ENCODE measurements at places on chromosomes 3 and 15. TPM values are rescaled to one million over a fixed set of nuclear protein-coding genes. Genes with fewer than 3 reads are reported as not detected.

- no peak for DNase-seq
Measured at GRCh38 chr15:74464216-74464615, 3.3 kb upstream of the UBL7 start.

- no peak for DNase-seq
Measured at GRCh38 chr3:178048768-178049167, 487.5 kb upstream of the KCNMB2 start.

DNA sequence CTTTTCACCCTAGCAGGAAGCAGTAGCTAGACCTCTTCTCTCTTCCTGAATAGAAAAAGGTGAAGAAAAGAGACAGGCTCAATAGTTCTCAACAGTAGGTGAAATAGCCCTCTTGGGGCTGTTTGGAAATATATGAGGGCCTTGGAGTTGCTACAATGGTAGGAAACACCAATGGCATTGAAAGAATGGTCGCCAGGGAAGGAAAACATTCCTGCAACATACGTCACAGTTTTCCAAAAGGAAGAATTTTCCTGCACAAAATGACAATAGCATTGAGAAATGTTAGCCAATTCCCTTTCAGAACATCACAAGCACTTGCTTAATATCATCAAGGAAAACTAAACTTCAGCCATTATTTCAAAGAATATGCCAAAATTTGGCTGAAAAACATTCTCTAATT lies 484.5 kb downstream of the IGSF11 start:
- DNase-seq, result no peak

- no peak for DNase-seq
Measured at GRCh38 chr15:91632981-91633380, 220.5 kb upstream of the SLCO3A1 start.

ARID3B gene
- polyA plus RNA-seq, result 5.6 TPM

DNA sequence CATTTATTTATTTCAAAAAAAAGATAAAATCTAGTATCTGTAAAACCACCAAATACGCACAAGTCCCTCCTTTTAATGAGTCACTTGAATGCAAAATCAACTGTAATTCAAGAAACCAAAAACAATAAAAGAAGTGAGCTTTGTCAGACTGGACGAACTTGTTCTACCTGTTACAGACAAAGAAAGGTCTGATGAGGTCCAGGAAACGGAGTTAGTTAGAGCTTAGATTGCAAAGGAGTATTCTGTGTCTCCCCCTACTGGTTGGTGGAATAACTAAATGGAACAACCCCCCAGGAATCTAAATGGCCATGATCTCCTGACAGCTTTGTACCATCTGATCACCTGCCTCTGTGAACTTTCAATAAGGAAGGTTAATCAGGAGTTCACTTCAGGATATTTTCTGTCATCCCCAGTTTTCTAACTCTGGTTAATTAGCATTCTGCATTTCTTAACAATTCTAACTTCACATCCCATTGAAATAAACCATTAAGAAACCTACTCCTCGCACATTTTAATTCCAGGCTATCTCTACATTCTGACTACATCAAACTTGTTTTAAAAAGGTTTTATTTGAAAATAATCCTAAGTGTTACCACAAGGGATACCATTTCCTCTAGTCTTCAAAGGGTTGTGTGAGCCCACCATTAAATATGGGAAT lies 333.0 kb upstream of the SATB1 start:
- DNase-seq, result peak; percentile 89

DNA sequence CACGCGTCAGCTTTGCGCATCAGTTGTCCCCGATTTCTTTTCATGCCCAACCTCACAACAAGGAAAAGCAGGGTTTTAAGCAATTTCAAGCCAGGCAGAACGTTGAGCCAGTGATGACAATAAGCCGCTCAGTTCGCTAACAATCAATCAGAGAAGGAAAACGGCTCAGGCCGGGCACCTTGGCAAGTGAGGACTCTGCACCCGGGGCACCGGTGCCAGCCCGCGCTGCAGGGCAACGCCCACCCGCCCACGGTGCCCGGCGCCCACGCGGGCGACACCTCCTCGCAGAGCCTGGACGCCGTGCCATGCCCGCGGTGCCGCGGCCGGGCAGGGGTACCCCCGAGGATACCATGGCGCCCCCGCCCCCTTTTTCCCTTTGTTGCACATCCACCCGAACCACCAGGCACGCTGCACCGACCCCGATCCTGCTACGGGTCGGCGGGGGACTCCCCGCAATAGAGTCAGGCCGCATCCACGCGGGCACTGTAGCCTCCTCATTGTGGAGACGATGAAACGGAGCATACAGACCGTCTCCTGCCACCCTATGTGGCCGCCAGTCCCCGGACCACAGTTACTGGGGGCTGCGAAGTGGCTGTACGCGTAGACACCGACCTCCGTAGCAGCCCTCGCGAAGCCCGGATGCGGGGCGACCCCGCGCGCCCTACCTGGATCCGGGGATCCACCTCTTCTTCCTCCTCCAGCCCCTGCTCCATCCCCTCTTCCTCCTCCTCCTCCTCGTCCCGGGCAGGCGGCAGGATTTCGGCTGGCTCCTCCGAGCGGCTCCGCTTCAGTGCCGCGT lies 581 bp downstream of the SH3BP5 start:
- DNase-seq, result no peak

GOLGA6L10 gene
- polyA plus RNA-seq, result 5.1 TPM

DNA sequence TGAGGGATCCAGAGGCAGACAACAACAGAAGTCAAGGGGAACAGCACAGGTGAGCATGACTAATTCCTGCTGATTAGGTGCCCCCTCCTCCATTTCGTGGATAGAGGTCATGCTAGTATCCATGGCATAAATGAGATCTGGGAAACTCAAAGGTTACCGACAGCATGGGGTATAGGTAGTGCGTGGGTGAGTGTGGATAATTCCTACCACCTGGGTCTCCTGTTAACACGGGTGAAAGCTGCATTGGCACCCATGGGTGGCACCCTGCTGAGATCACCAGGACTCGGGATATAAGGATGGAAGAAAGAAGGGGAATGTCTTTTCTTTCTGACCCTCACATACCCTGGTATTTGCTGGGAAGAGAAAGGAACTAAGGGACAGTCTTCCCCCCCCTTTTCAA lies 14.4 kb upstream of the CHST2 start:
- DNase-seq, result no peak

DNA sequence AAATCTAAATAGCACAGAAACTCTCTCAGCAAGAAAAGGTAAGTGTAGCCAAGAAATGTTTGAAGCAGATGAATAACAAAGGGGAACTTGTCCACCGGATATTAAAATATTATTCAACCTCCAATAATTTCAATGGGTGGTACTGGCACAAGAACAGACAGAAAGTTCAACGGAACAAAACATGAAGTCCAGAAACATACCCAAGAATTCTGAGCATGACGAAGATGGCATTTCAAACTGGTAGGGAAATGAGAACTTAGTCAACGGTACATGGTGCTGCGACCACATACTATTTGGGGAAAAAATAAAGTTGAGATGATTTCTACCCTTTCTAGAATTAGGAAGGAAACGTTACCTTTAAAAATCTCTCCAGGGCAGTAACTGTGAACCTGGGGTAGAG lies 5.5 kb downstream of the CHSY1 start:
- DNase-seq, result no peak

GATM gene
- polyA plus RNA-seq, result 19.3 TPM

- no peak for DNase-seq
Measured at GRCh38 chr15:83012636-83013035, 1.2 kb upstream of the C15orf40 start.

GRCh38 chr3:113231827-113232253 lies 20.5 kb downstream of the BOC start:
- DNase-seq, result no peak

CCDC191 gene
- 7.3 TPM for polyA plus RNA-seq

OPA1 gene
- polyA plus RNA-seq, result 21.0 TPM

CCDC80 gene
- 10.6 TPM for polyA plus RNA-seq

GRCh38 chr3:95048564-95048963 lies 985.7 kb downstream of the NSUN3 start:
- DNase-seq, result no peak

GRCh38 chr3:109384164-109384563 lies 46.8 kb upstream of the DPPA4 start:
- DNase-seq, result no peak

- DNase-seq, result no peak
Measured at GRCh38 chr15:27933562-27933961, 165.6 kb downstream of the OCA2 start.

FAM227B gene
- polyA plus RNA-seq, result 13.4 TPM

GRCh38 chr3:63727233-63727632 lies 74.8 kb downstream of the SNTN start:
- no peak for DNase-seq

- no peak for DNase-seq
Measured at GRCh38 chr15:65904301-65904700, 35.0 kb downstream of the RAB11A start.

SLC25A36 gene
- 48.2 TPM for polyA plus RNA-seq

PRSS50 gene
- 0.27 TPM for polyA plus RNA-seq

MTFMT gene
- 9.6 TPM for polyA plus RNA-seq

TMCO5A gene
- 0.27 TPM for polyA plus RNA-seq

SLC22A13 gene
- 0.07 TPM for polyA plus RNA-seq

DNA sequence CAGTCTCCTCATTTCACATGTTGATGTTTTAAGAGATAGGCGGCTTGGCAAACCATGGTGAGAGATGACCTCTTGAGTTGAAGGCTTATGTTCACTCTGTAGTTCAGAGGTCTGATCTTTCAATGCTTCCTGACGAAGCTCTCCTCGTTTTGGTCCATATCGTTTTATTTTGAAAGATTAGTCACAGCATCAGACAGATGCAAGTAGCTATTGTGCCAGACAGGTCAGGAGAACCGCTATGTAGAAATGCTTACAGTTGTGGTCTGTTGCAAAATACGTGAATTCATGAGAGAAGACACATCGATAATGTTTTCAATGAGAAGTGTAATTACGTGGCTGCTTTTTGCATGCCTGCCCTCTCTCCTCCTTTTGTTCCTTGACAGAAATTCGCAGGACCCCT lies 47.5 kb downstream of the CHL1 start:
- DNase-seq, result no peak

DAZL gene
- polyA plus RNA-seq, result 0.16 TPM

PRKCD gene
- polyA plus RNA-seq, result 15.3 TPM

DNA sequence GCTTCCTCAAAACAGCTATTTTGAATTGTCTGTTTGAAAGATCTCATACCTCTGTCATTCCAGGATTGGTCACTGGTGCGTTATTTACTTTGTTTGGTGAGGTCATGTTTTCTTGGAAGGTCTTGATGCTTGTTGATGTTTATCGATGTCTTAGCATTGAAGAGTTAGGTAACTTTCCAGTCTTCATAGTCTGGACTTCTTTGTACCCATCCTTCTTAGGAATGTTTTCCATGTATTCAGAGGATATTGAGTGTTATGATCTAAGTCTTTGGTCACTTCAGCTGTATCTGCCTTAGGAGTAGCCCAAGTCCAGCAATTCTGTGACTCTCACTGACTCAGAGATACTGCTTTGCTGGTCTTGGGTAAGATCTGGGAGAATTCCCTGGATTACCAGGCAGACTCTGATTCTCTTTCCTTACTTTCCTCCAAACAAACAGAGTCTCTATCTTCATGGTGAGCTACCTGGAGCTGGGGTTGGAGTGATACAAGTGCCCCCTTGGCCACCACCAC lies 398.6 kb downstream of the ZIC4 start:
- no peak for DNase-seq

ITIH3 gene
- polyA plus RNA-seq, result 4.8 TPM

DNA sequence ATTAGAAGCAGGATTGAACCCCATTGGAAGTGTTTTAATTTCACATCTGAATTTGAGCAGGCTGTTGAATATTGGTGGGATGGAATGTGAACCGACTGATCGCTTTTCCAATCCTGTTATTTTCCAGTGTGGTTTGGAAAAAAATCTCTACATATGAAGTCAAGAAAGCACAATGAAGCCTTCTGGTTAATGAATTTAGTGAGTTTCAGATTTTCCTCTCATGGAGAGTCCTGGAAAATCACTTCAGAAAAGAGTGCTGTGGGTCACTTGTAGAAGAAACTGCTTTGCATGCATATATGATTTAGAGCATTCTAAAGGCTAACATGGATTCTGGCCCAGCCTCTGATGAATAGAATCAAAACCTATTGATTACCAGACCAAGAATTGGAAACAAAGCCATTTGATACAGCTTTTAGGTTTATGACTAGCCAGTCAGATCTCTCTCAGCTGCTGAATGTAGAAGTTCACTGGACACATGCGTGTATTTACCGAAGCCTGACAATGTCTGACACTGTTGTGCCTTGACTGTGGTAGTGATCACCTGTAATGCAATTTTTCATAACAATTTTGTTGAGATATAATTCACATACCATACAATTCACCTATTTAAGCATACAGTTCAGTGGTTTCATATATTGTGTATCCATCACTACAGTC lies 121.9 kb downstream of the FNDC3B start:
- DNase-seq, result no peak

ADPRH gene
- 8.2 TPM for polyA plus RNA-seq

OR5H1 gene
- not detected for polyA plus RNA-seq

GRCh38 chr3:106829206-106829605 lies 548.0 kb upstream of the CCDC54 start:
- no peak for DNase-seq

CACNA2D3 gene
- 2.1 TPM for polyA plus RNA-seq

DNA sequence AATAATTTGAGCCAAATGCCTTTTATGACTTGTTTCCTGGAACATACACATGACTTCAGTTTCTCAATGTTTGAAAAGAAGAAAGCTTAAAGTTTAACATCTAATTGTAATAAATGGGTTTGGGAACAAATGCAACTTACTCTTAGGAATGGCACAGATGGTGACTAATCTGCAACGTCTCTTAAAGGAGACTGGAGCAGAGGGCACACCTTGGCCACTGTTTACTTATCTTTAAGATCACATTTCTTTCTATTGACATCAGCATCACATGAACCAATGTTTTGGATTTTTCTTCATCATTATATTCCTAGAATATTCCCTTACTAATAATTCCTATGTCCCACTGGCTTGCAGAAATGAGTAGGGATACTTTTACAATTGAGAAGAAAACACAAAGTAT lies 229.5 kb downstream of the CHL1 start:
- no peak for DNase-seq

SCAANT1 gene
- not detected for polyA plus RNA-seq

CDCP1 gene
- 2.3 TPM for polyA plus RNA-seq

C3orf85 gene
- polyA plus RNA-seq, result 0.32 TPM

DNA sequence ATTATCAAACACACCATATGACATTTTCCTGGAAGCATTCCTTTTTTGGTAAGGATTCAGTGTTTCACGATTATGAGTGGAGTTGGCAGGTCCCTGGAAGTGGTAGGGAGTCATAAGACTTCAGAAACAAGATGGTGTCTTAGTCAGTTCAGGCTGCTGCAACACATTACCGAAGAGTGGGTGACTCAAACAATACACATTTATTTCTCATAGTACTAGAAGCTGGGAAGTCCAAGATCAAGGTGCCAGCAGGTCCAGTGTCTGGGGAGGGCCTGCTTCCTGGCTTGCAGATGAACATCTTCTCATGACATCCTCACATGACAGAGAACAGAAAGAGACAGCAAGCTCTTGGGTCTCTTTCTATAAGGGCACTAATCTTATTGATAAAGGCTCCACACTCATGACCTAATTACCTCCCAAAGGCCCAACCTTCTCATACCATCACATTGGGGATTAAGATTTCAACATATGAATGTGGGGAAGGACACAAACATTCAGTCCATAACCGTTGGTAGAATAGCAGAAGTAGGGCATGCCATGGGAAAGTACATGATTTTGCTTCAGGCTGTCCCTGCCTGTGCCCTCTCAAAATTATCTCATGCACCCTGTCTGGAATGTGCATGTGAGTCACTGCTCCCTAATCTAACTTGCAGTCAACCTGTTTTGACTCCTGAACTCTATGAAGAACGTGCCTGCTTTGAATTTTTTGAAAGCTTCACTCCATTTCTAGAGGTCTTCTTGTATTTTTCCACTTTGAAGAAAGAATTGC lies 72.5 kb downstream of the GTPBP8 start:
- no peak for DNase-seq

GRCh38 chr3:33937628-33938027 lies 139.2 kb downstream of the PDCD6IP start:
- DNase-seq, result no peak

SERINC4 gene
- 0.52 TPM for polyA plus RNA-seq

All from thymus (tissue), 14 donors.